ENCODE measurements at places on chromosomes 13 and 19.
A peak's percentile ranks its signal among the peaks of the same experiment; 100 is the strongest.

- no peak for DNase-seq
Observed at GRCh38 chr13:107203146-107203847, 635.4 kb upstream of the ARGLU1 start.

DNA sequence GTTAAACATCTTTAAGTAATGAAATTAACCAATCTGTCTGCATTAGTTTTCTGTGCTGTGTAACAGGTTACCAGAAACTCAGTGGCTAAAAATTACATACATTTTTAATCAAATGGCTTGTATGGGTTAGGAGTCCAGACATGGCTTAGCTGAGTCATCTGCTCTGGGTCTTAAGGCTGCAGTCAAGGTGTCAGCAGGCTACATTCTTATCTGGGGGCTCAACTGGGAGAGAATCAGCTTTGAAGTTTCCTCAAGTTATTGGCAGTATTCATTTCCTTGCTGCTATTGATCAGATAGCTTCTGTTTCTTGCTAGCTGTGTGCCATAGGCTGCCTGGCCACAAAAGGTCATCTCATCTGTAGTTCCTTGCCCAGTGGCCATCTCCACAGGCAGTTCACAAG is 1163.0 kb downstream of the DIAPH3 start:
- DNase-seq, result no peak

GRCh38 chr19:2512523-2513431 is 36.9 kb downstream of the GADD45B start:
- DNase-seq, result no peak

- DNase-seq, result no peak
Observed at GRCh38 chr13:93769101-93769500, 542.5 kb downstream of the GPC6 start.

- DNase-seq, result no peak
Observed at GRCh38 chr13:28489524-28489931, 5.4 kb downstream of the FLT1 start.

- DNase-seq, result no peak
Observed at GRCh38 chr13:43285933-43286597, 262.7 kb downstream of the DNAJC15 start.

GRCh38 chr19:39481229-39481545 is 549 bp downstream of the TIMM50 start:
- no peak for DNase-seq

DNA sequence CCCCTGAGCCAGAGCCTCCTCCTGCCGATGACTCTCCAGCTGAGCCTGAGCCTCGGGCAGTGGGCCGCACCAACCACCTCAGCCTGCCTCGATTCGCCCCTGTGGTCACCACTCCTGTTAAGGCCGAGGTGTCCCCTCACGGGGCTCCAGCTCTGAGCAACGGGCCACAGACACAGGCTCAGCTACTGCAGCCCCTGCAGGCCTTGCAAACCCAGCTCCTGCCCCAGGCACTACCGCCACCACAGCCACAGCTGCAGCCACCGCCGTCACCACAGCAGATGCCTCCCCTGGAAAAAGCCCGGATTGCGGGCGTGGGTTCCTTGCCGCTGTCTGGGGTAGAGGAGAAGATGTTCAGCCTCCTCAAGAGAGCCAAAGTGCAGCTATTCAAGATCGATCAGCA is 3.6 kb downstream of the KMT2B start:
- no peak for DNase-seq

GRCh38 chr13:33069365-33069764 is 53.1 kb downstream of the KL start:
- no peak for DNase-seq

- DNase-seq, result peak; percentile 7
Observed at GRCh38 chr13:40356011-40356410, 310.4 kb downstream of the FOXO1 start.

DNA sequence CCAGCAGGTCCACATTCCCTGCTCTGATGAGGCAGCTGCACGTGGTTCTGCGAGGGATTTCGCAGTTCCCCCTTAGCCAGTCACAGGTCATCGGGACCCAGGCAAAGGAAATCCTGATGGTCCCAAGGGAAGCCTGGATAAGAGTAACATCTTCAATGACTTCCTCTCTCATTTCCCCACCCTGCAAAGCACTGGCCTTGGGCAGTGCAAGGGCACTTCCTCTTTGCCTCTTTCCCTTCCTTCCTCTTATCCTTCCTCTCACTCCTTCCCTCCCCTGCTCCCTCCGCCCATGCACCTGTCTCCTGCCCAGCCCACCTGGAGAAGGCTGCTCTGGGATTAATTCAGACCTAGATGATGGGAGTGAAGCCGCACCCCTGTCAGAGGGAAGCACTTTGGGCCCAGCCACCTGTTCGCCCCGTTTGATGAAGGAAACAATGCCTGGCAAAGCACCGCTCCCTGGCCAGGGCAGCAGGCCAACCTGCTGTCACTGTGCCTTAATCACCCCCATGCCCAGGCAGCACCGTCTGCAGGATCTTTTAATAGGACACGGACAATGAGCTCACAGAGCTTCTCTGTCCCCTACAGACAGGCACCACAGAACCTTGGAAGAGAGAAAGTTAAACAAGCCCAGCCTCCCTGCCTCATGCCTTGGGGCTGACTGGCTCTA is 113.5 kb upstream of the PABPC3 start:
- DNase-seq, result no peak

- peak; percentile 86 for DNase-seq
Observed at GRCh38 chr19:47707135-47707925, 5.9 kb upstream of the EHD2 start.

DNA sequence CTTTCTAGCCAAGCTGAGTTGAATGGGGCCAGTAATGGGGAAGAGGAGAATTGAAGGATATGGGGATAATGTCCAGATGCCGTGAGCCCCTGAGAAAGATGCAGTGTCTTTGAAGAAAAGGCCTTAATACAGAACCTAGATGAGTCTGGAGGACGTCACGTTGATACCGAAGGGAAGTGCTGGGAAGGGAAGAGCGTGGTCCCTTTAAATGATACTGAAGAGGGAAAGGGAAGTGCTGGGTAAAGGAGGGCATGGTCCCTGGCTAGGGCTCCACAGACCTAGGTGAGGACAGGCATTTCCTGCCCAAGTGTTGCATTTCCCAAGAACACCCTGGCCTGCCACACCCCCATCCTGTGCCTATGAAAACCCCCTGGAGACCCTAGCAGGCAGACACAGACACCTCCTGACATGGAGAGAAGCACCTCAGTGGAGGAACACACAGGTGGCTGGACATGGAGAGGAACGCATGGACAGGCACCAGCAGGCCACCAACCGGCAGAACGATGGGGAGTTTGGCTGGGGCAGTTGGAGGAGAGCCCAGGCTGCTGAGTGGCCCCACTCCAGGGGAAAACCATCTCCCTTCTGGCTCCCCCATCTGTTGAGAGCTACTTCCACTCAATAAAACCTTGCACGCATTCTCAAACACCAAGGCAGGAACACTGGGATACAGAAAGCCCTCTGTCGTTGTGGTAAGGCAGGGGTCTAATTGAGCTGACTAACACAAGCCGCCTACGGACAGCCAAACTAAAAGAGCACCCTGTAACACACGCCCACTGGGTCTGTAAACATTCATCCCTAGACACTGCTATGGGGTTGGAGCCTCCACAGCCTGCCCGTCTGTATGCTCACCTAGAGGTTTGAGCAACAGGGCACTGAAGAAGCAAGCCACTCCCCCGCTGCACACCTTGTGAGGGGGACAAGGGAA is 34.9 kb upstream of the POMP start:
- no peak for DNase-seq
